Stimulated activated CD8-positive, alpha-beta memory T cell treated with anti-CD3 and anti-CD28 coated beads, Interleukin-4, amount 100 ng/mL, for 4 hours (primary cell): ENCODE measurements at places on chromosomes 4 and X.

GRCh38 chrX:48530736-48531135, 8.8 kb upstream of the TBC1D25 start:
- DNase-seq: no peak

DNA sequence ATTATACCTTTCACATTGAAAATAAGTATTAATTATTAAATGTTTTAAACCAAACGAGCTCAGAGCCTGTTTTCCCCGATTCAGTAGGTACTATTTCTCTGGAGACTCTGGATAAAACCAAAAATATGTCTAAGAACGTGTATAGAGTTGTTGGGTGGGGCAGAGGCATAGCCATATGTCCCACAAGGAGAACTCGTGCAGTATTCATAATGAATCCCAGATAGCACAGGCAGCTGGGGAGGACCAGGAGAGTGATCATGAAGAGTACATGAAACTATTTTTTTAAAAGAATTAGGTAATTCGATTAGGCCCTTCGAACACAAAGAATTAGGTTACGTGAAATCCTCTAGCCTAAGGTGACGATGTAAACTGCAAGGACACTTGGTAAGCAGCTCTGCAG, 76.1 kb downstream of the CLDN22 start:
- DNase-seq: no peak

DNA sequence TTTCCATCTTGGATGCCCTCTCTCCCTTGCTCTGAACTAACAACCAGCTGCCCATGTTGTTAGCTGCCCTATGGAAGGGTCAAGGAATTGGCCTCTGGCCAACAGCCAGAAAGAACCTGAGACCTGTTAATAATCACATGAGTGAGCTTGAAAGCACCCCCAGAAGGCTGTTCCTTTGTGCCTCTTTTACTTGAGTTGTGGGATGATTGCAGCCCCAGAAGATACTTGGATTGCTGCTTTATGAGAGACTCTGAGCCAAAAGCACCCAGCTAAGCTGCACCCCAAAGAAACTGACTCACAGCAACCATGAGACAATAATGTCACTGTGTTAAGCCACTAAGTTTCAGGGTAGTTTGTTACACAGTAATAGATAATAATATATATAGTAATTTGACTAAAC, 73.3 kb downstream of the FRYL start:
- DNase-seq: no peak

DNA sequence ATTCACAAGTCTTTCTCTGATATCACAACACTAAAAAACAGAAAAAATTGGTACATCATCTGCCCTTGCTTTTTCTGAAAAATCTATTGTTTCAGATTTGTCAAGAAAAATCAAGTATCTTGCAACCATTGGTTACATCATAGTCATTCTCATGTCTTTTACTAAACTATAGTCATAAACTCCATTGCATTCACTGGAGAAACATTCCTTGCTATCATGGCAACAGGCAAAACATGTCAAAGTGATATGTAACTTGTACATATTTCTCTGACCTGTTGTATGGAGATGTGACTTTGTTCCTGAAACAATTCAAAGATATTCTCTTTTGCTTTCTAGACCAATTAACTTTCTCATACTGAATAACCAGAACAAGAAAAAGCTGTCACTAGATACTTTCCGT, 121.9 kb upstream of the ANK2 start:
- no peak for DNase-seq

DNA sequence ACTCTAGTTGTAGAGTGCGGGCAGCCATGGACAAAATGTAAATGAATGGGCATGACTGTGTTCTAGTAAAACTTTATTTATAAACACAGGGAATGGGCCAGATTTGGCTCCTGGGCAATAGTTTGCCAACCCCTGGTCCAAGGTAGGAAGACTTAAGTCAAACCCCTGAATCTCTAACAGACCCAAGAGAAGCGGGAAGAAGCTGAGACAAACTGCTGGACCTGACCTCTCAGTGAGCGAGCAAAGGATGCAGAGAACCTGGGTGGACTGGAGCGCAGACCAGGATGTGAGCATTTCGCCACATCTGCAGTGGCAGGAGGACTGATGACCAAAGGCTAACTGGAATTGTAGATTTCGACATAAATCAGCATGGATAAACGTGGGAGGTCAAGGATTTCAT, 201.6 kb downstream of the STIM2 start:
- DNase-seq: no peak

GRCh38 chrX:49039598-49040375, 3.4 kb downstream of the TFE3 start:
- no peak for DNase-seq

DNA sequence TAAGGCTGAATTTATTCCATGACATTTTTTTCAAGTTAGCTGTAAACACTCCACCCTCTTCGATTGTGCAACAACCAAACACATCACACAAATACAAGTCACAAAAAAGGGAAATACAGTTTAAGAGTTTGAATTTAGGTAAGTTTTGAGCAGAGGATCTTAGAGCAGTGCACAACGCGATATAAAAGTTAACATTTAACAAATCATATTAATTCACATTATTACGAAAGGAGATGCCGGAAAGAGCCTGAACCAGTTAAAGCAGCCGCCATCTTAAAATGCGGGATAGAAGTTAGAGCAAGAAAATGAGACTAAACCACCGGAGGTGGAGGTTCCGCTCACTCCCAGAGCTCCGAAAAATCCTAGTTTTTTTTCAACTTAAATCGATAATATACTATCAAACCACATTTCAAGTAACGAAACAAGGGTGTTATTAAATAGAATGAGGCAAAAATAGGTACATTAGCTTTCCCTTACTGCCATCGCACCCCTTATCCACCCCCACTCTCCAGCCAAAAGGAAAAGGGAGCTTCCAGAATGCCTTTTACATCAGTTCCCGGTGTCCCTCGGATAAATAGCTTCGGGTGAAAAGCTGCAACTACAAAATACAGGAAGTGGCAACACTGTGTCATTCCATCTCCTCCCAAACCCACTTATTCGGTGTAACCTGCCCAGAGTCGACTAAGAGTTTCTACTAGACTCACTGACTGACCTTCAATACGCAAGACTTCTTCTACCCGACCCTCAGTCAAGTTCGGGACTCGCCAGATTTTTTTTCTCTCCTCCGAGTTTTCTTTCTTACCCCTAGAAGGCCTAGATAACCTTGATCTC, 1.9 kb downstream of the UBE2D3 start:
- DNase-seq: no peak

- DNase-seq: no peak
Observed at GRCh38 chr4:137703195-137703594, 170.9 kb upstream of the PCDH18 start.

GRCh38 chr4:151304226-151304625, 21.2 kb downstream of the SH3D19 start:
- no peak for DNase-seq

GRCh38 chr4:79626101-79626500, 218.1 kb upstream of the GK2 start:
- DNase-seq: no peak

- DNase-seq: no peak
Observed at GRCh38 chrX:135914404-135914803, 20.9 kb downstream of the SAGE1 start.

GRCh38 chr4:160020804-160021203, 917.9 kb downstream of the RAPGEF2 start:
- DNase-seq: no peak

DNA sequence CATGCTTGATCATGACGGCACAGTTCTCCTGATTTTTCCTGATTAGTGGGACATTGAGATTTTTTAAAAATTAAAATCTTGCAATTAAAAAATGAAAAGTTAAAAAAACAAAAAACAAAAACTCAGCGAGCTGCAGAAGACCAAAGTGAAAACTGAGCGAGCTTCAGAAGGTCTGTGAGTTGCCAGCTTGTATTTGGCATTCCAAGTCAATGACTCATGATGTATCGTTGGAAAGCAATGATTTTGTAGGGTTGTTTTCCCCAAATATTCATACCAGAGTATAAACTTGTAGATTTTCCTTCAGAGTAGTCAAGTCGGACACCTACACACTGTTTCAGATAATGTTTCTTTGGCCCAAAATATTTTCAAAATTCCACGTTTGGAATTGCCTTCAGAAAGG, 76.9 kb downstream of the LRRC66 start:
- no peak for DNase-seq

DNA sequence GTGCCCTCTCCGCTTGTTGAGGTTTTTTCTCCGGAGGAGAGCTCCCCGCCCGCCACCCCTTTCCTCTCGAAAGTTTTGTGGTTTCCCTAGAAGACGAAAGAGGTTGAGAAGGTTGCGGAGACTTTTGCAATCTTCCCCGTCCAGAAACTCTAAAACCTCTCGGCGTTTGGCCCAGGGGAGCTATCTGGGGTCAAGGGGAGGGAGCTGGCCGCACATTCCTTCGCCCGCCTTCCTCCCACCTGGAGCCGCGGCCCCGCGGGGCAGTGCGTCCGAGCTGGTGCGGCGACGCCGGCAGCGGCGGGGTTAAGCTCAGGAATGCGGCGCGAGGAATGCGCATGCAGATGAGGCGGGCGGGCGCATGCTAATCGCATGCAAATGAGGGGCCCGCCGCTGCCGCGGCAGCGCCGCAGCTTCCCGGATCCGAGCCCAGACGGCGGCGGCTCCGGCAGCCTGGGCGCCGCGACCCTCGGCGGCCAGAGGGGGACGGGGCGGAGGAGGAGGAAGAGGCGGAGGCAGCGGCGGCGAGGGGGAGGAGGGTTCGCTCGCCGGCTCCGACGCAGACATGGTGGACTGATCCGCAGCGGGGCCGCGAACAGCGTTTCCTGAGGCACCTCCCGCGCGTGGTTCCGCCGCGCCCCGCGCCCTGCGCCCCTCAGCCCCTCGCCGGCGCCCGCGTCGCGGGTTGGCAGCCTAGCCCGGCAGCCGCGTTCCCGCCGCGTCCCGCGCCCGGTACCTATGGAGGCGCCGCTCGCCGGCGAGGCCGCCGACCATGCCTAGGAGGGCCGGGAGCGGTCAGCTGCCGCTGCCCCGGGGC, at the start of gene WWC2:
Gene WWC2, plus strand, starts transcription at position 535 of the 814 bp plus-strand sequence. Its CDS starts 235 bp downstream, at position 770.
- DNase-seq: no peak

DNA sequence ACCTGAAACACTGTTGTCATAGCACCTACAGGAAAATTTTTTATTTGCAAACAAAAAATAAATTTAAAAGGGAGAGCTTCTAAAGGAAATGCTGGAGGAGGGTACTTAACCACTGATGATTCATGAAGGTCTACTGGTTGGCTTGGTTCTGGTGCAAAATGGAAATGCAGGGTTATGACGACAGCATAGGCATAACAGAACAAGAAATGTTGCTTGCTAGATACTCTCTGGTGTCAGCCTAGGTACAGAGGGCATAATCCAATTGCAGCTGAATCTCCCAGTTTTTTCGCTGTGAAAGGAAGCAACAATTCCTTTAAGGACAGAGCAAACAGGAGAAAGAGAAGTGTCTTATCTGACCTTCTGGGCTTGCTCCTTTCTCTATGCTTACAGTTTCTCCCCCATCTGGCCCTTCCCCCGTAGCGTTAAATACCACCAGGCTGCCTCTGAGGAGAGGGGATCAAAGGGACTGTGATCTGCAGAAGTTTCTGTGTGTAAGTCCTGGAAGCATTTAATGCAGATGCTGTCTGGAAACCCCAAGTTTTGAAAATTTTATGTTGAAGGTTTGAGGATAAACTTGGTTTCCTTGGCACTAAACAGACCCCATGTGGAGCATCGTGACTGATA, 23.7 kb upstream of the CASK start:
- DNase-seq: no peak

GRCh38 chr4:100071506-100071905, 118.8 kb downstream of the DDIT4L start:
- no peak for DNase-seq

- peak; percentile 49 for DNase-seq
Observed at GRCh38 chrX:54182864-54183613, at the start of gene FAM120C. TSS of gene FAM120C (minus strand) at chrX:54183254. CDS start at chrX:54183198, 56 bp downstream.

- DNase-seq: no peak
Observed at GRCh38 chrX:68832101-68832416, 3.2 kb downstream of the EFNB1 start.

DNA sequence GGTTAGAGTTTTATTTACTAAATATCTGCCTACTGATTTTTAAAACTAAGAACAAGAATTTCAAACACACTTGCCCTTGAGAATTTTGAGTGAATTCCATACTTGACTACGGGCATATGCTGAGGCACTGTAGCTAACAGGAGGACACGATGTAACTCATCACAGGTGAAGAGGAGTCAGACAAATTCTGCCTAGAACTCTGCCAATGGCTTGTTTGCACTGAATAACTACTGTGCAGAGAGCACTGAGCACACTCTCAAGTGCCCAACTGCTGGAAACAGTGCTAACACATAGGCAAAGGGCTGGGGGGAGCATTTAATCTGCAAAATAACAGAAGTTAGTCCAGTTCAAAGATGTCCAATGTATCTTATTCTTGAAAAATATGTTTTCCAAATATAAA, 104.4 kb downstream of the WDFY3 start:
- DNase-seq: no peak

GRCh38 chrX:10922835-10923234, 188.3 kb upstream of the HCCS start:
- DNase-seq: no peak

DNA sequence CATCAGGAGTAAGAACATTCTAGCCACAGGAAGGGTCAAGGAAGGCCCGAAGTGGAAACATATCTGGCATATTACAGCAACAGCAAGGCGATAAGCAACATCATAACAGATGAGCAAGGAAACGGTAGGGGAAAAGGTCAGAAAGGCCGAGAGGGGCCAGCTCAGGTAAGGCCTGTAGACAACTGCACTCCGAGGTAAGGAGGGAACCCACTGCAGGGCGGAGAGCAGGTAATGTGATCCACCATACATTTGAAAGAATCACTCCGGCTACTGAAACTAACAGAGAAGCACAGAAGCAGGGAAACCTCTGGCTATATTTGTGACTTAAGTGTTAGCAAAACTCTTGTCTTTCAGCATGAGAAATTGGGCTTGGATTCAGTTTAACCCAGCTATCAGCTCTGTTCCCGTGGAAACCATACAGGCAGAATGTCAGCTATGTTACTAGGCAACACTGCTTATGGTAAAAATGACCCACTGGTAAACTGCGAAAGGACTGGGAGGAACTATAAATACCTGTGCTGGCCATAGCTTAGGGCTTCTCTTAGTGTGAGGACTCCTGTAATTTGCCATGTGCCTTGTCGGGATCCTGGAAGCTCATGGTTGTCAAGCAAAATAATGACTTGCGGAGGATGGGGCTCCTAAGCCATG, 31.0 kb downstream of the FRYL start:
- no peak for DNase-seq

DNA sequence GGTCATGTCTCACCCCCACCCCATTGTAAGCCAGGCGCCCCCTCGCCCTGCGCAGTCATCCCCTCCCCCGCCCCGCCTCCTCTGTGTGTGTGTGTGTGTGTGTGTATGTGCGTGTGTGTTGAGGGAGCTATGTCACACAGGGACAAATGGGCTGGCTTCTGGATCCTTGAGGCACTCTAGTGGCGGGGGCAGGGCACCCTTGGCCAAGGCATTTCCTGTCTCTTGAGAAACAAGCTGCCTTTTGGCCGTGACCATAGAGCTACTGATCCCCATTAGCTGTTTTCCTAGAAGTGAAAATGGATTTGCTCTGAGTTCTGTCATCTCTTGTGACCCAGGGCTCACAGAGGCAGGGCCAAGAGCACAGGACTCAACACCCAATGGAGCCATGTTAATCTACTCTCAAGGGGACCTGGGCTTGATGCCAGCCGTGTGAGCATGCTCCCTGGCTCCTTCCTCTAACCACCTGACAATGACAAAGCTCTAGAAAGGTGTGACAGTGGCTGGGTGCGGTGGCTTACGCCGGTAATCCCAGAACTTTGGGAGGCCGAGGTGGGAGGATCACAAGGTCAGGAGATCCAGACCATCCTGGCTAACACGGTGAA, 162.5 kb upstream of the BCOR start:
- no peak for DNase-seq
